Activated T-cell treated with anti-CD3 and anti-CD28 coated beads for 4 hours (primary cell): ENCODE measurements at places on chromosomes 12 and 14.

DNA sequence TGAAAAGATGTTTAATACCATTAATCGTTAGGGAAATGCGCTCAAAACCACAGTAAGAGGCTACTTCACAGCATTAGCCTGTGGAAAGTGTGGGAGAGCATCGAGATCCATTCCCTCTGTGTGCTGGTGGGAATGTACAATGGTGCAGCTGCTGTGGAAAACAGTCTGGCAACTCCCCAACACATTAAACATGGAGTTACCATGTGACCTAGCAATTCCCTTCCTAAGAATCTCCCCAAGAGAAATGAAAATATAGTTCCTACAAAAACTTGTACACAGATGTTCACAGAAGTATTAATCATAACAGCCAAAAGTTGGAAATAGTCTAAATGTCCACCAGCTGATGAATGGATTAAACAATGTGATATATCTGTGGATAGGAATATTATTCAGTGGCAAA, 23.8 kb downstream of the MLXIP start:
- no peak for DNase-seq

DNA sequence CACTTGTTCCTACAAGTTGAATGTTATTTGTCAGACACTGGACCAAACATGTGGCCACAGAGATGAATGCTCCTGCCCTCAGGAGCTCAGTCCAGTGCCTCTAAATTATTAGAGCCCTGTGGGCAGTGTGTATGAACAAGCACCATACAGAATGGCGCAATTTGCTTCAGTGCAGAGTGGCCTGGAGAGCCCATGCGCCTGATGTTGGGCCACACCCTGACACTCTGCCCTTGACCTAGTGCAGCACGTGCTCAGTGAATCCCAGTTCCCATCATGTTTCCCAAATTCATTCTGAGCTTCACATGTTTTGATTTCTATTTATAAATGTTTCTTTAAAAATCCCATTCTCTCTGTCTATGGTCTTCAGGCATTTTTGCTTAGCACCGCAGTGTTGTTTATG, 116.8 kb downstream of the PRMT8 start:
- DNase-seq = no peak

DNA sequence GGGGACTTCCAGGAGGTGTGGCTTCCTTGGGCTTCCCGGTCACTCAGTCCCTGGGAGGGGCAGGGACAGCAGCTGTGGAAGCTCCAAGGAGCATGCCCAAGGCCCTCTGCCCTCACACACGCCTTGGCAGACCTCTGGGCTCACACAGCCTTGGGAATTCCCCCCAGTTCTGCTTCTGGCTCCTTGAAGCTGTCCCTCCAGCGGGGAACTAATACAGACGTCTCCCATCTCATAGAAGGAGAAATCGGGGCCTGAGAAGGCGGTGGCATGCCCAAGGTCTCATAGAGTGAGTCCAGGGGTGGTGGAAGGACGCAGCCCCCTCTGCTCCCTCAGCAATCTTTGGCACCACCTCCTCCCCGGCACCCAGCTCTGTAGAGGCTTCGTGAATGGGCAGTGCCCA, 15.7 kb upstream of the TMEM119 start:
- DNase-seq = no peak

- DNase-seq = no peak
Observed at GRCh38 chr12:2533036-2533435, 261.7 kb upstream of the FKBP4 start.

DNA sequence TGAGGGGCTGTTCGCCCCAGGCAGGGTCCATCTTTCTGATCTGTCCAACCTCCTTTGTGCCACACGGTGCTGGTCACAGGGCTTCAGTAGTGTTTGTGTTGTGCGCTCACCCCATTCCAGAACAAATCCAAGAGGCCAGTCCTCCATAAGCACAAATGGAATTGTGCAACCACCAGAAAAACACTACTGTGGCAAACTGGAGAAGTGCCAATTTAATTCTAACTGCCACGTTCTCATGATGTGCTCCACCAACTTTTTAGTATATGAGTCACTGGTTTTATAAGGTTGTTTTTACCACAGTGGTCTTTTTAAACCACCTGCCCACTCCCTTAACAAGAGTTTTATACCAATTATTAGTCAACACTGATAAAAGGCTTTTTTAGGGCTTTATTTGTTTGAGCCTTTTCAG, 380.2 kb downstream of the NAV3 start:
- DNase-seq = no peak

GRCh38 chr12:55732288-55732687, 3.5 kb upstream of the CD63 start:
- DNase-seq = no peak

DNA sequence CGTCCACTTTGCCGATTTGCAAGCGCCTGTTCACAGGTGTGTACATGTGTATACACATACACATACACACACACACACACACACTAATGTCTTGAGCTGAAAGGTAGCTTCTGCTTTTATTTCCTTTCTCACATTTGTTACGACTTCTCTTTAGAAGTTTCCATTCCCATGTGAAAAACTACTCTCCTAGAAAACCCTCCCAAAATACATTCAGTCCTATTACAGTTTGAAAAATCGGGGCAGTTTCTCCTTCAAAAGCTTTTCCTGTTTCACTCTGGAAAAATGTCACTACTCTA, 3.9 kb downstream of the BLTP3B start:
- no peak for DNase-seq

GRCh38 chr14:63026491-63026890, 18.8 kb downstream of the KCNH5 start:
- no peak for DNase-seq

GRCh38 chr12:121804417-121805111, 755 bp downstream of the SETD1B start:
- no peak for DNase-seq
